ENCODE measurements at places on chromosomes 5 and 9.

DNA sequence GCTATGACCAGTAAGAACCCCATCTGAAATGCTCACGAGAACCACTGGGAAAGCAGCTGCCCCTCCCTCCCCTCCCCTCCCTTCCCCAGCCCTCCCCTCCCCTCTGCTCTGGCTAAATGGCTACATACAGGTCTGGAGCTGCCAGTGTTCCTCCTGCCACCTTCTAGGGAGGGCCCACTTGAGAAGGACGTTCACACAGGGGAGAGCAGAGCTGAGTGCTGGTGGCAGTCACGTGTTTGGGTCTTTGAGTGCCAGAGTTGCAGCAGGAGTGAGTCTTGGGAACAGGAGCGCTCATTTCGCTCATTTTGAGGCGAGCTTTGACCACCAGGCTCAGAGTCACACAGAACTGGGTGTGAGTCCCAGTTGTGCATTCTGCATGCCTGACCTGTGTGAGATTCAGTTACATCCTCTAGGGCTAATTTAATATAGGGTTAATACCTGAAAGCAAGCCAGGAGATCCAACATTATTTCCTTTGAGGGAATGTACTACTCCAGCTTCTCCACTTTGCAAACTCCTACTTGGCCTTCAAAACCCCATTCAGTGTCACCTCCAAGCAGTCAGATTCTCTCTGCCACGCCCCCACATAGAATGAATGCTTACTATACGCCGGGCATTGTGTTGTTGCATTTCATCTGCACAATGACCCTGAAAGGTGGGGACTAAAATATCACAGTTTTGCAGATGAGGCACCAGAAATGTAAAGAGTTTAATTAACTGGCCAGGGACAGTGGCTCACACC lies 25.1 kb downstream of the CPLX2 start:
- DNase-seq: no peak

GRCh38 chr5:135233477-135233876 lies 165.6 kb downstream of the MACROH2A1 start:
- DNase-seq: no peak

DNA sequence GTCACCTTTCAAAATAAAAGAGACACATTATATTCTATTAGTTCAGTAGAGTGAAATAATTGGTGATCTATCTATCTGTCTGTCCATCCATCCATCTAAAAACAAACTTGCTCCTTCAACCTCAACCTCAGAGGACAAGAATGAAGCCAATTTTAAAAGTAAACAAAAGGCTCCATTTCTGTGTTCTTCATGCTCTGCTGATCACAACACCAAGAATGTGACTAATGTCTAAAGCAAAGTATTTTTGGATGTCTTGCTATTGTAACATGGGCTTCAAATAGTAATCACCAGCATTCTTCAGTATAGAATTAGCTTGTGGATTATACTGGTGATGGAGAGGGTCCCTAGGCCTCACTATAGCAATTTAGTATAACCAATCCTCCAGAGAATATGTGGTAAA lies 1304.4 kb downstream of the MAT2B start:
- DNase-seq: no peak

DNA sequence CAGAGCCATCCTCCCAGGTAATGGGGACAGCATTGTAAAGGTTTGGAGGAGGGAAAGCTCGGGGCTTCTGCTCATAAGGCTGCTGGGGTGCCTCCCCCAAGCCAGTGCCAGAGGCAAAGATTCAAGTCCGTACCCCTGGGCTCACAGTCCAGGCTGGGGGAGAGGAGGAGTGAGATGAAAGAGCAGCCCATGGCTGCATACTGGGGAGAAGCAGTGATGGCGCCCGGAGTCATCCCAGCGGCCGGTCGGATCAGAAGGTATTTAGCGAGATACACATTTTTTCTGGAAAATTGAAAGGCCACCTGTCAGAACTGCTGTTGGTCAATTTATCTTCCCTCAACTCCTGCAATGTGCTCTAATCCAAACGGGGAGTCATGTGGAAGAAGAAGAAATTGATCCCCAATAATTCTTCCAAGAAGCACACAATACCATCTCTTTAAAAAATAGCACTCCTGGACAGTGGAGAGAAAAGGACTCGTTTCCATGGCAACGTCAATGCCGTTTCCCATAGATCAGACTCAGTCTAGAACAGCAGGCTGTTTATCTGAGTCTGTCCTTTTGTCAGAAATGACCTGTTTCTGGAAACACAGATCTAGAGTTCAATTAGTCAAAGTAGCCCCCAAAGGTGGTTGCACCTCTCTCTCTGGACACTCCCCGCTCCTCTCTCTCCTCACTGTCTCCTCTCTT lies 65.9 kb downstream of the NSG2 start:
- DNase-seq: no peak

DNA sequence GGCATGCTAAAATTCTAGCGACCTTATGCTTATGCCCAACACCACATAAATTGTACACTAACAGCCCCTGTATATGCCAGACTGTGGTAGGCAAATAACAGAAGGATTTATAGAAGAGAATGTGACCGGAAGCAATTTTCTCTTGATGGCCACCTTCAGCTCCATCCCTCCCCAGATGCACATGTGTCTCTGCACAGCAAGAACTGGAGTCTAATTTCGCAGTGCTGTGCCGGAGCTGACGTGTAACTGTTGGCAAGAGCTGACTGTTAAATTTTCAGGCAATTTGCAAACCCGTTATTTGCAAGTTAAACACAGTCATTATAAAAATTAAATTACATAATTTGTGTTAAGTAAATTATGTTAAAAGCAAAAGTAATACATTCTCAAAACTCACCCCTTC lies 48.4 kb downstream of the PCA3 start:
- no peak for DNase-seq

DNA sequence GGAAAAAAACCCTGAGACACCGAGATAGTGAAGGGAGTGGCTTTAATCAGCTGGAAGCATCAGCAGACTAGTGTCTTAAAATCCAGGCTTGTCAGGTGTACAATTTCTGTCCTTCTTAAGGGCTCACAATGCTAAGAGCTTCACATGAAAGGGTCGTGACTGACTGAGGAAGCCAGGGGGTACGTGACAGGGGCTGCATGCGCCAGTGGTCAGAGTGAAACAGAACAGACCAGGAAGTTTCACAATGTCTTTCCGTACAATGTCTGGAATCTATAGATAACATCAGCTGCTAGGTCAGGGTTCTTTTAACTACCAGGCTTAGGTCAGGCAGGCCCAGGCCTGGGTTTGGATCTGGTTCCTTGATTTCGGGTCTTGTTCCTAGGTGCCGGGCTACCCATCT lies 253.0 kb downstream of the CDH10 start:
- DNase-seq: no peak

GRCh38 chr9:38186404-38187115 lies 117.5 kb upstream of the SHB start:
- DNase-seq: no peak

GRCh38 chr5:73280821-73281746 lies 108.1 kb downstream of the TMEM174 start:
- no peak for DNase-seq

GRCh38 chr5:38468202-38468673 lies 88.2 kb downstream of the LIFR start:
- no peak for DNase-seq

- no peak for DNase-seq
These were observed 29.2 kb upstream of the HMHB1 start for GRCh38 chr5:143782588-143783386.

GRCh38 chr5:169781420-169782345 lies 144.6 kb downstream of the DOCK2 start:
- DNase-seq: no peak

DNA sequence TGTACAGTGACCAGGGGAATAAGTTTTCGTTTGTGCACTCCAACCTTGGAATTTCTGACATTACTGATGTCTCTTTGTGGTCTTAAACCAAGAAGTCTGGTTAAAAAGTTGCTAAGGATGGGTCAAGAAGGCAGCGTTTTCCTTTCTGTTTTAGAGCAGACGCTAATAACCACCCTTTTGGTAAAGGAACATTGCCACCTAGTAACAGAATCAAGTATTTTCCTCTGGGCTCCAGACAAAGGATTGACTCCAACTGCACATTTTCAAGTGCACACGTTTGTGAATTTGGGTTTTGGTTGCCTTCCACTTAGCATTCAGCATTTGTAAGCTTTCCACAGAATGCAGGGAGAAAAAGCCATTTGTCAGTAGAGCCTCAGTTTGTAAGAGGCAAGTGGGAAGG lies 22.2 kb upstream of the CEP78 start:
- DNase-seq: no peak

- no peak for DNase-seq
These were observed 288.0 kb upstream of the SMARCA2 start for GRCh38 chr9:1726993-1727759.

- DNase-seq: no peak
These were observed 181.6 kb downstream of the CD180 start for GRCh38 chr5:67014957-67015400.

DNA sequence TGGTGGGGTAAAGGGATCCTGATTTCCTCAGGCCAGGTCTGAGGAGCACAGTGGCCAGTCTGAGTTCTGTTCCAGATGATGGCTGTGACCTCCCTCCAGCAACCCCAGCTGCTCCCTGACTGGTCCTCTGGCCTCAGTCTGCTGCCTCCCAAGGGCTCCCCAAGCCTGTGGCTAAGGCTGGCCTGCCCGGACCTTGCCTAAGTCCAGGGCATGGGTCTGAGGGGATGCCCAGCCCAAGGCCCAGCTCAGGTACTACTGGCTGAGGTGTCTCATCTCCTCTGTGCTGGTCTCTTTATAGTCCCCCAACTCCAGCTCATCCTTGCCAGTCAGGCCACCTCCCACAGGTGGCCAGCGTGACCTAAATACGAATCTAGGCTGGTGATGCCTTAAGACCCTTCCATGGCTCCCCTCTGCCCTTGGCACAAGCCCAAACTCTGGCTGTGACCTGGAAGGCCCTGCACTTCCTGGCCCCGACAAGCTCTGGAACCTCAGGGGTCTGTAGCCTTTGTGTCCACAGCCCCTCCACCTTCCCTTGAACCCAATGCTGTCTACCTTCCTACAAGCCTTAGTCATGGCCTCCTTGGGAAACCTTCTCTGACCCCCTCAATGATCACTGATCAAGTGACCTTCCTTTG lies 9.8 kb downstream of the KIF12 start:
- no peak for DNase-seq

GRCh38 chr9:100286257-100286656 lies 66.5 kb downstream of the TEX10 start:
- no peak for DNase-seq

GRCh38 chr9:1098551-1098950 lies 48.4 kb downstream of the DMRT2 start:
- no peak for DNase-seq

GRCh38 chr5:130189961-130190360 lies 285.7 kb downstream of the CHSY3 start:
- DNase-seq: no peak

DNA sequence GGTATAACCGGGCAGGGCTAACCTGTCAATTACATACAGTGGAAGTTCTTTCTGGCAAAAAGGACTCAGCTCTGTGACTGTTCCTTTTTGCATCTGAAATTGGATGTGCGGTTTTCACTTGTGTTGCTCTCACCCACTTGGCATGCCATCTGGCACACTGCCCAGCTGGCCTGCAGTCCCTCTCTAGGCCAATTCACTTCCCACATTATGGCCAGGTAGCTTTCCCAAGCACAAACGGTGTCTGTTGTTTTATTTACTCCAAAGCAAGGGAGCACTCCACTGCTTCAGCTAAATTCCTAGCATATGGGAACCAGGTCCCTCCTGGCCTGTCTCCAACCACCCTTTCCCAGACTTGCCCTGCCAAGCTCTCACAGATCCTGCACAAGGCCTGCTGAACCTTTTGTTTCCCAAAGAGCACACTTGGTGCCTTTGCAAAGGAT lies 132.5 kb downstream of the SEMA6A start:
- DNase-seq: no peak

GRCh38 chr5:6686915-6687409 lies 26.3 kb upstream of the TENT4A start:
- DNase-seq: no peak

DNA sequence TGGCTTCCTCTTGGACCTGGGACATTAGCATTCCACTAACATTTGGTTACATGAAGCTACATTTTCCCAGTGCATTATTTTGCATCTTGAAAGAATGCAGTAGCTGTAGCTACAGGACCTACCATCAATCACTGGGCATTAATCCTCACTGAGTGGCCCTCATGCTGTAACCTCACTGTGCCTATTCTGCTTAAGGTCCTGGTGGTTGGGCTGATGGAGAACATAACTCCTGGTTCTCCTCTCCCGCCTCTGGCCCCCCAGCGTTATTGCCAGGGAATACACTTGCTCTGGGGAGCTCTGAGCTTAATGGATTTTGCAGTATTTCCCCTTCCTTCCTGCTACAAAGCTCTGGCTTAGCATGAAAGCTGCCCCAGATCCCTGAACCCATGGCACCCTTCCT lies 111.5 kb upstream of the EQTN start:
- no peak for DNase-seq

- no peak for DNase-seq
These were observed 250.2 kb upstream of the DMRT1 start for GRCh38 chr9:591292-591691.
